ENCODE measurements at places on chromosomes 4 and X.
A peak's percentile ranks its signal among the peaks of the same experiment; 100 is the strongest.

- DNase-seq: peak; percentile 50
These were observed 79.7 kb upstream of the PRSS48 start for GRCh38 chr4:151197247-151197646.

GRCh38 chrX:22365460-22365859 lies 92.7 kb downstream of the CBLL2 start:
- DNase-seq: peak; percentile 47

GRCh38 chrX:129980001-129980401 lies 2.4 kb upstream of the BCORL1 start:
- no peak for DNase-seq

GRCh38 chrX:47182106-47182700 lies 11.4 kb upstream of the UBA1 start:
- no peak for DNase-seq

DNA sequence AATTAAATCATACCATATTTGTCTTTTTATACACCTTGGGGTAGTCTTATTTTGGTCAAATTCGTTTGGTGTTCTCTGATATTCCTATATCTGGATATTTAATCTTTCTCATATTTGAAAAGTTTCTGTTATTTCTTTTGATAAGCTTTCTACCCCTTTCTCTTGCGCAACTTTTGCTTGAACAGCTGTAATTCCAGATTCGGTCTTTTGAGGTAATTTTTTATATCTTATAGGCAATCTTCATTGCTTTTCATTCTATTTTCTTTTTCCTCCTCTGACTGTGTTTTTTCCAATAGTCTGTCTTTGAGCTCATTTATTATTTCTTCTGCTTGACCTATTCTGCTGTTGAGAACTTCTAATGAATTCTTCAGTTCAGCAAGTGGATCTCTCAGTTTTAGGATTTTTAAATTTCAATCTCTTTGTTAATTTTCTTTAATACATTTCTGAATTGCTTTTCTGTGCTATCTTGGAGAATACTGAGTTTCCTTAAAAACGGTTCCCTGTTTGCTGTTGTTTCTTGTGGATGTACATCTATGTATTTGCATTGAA lies 11.3 kb upstream of the MTHFD2L start:
- DNase-seq: no peak

DNA sequence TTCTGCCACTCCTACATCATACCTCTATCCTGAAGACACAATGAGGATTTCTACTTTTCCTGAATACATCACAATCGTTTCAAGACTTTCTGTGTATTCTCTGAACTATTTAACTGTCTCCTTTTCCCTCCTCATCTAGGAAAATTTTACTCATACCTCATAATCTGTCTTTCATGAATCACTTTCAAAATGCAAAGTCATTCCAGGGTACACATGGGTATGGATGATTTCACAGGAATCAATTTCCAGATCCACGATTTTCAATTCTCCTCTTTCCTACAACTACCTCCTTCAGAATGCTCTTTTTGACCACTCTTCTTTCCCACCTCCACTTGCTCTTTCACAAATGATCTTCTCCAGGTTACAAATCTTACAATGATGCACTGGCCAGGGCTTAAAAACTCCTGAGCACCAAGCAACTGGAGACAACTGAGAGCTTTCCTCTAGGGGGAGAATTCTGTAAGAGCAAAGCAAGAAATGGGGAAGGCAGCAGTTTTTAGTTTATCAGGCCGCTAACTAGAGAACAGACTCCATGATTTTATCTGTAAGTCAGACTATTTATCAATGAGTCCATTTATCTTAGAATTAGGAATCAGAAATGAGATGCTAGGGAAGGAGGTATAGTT lies 116.4 kb downstream of the PPP3CA start:
- peak; percentile 7 for DNase-seq

DNA sequence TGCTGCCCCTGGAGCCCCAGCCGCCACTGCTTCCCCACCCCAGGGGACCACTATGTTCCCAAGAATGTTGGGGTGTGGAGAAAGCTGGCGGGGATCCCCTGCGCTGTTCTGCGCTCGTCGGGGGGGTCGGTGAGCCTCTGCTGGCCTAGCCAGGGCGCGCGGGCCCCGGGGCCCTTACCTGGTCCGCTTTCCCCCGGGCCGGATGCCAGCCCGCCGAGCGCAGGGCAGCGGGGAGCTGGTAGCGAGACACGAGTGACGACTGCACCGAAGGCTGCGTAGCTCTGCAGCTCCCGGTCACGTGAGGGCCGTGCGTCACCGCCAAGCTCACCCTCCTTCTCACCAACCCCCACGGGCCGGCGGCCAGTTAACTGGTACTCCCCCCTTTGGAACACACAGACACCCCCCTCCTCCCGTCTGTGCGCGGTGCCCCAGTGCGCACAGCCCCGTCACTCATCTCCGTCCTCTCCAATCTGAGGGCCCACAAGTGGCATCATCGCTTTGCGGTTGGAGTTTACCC lies at the start of gene BEX1:
BEX1 (minus strand) TSS at position 254 of the 517 bp plus-strand sequence. CDS start 897 bp downstream, outside the sequence.
- DNase-seq: no peak

DNA sequence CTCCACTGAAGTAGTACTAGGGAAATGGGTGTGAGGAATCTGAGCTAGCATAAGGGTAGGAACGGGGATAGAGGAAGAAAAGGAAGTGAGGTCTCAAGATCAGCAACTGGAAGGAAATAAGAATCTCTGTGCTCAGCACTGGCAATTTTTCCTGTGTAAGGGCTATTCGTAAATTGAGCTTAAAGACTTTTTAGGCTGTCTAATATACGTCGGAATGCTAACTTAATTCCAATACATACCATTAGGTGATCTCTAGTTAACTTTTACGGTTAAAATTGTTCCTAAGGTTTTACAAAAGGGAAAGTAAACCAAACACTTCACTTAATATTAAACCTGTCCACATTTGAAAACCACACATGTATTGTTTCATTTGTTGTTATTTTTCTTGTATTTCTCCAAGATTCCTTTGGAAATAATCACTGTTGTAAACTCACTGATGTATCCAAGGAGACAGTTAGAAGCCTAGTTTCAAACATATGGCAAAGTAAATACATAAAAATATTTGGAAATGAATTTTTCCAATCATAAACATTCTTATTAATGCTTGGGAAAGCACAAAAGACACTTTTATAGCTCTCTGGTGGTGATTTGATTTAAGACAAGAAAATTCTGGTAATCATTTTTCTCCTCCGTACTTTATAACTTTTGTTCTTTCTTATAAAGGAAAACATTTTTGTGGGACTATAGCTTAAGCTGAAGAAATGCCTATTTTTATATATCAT lies 28.1 kb upstream of the HPGDS start:
- DNase-seq: no peak

GRCh38 chrX:3371163-3371562 lies 24.7 kb upstream of the MXRA5 start:
- no peak for DNase-seq

GRCh38 chrX:136646602-136647239 lies 1.2 kb upstream of the CD40LG start:
- DNase-seq: no peak

- no peak for DNase-seq
These were observed 143.1 kb upstream of the FRMPD4 start for GRCh38 chrX:11995146-11995545.

DNA sequence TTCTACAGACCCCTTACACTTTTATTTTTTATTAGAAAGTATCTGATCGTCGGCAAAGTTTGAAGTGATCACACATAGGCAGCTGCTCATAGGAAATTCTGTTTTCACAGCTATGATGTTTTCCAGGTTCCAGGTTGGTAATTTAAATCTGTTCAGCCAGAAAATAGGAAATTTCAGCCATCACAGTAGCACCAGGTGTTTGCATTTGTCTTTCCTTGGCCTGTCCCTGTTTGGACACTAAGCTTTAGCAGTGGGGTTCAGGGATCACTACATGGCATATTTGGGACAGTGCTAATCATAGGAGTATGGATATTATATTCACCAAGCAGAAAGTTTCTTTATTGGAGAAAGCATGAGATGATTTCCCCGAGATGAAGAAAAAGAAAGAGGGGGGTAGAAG lies 92.9 kb downstream of the ANK2 start:
- no peak for DNase-seq

GRCh38 chr4:135553213-135553612 lies 1351.6 kb upstream of the PABPC4L start:
- DNase-seq: no peak

- DNase-seq: peak; percentile 7
These were observed 55.2 kb downstream of the ELF4 start for GRCh38 chrX:130055103-130055502.

- no peak for DNase-seq
These were observed 14.8 kb upstream of the GPRASP2 start for GRCh38 chrX:102697494-102697893.

DNA sequence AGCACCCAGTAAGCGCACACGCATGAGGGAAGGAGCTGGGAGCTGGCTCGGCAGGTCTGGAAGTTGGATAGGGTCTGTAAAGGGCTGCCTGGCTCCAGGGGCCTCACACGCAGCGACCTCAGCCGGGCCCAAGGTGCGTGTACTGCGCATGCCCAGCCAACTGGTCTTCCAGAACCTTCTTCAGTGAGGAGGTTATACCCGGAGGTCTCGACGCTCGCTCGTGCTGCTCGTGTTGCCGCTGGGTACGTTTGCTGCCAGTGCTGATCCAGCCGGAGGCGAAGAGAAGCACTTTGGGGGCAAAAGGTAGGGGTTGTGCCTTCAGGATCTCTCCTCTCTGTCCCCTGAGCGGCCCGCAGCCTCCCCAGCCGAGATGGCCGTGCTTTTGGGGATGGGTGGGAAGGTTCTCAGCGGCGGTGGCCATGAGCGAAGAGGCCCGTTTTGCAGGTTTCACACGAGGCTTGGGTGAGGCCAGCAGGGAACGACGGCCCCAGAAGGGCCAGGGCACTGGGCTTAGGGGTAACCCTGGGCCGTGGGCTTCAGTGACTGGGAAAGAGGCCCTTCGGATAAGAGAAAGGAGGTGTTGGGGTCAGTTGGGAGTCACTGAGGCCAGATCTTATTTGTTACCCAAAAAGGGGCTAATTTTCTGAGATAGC lies 3.8 kb upstream of the CXCL9 start:
- no peak for DNase-seq

GRCh38 chr4:183639291-183639690 lies 19.7 kb downstream of the RWDD4 start:
- DNase-seq: no peak

- DNase-seq: no peak
These were observed 49.0 kb downstream of the SH2D1A start for GRCh38 chrX:124395145-124395880.

- DNase-seq: no peak
These were observed 32.2 kb upstream of the XPNPEP2 start for GRCh38 chrX:129706400-129707072.

GRCh38 chr4:187027272-187027671 lies 303.6 kb upstream of the FAT1 start:
- no peak for DNase-seq

GRCh38 chr4:123786920-123787319 lies 390.3 kb downstream of the SPRY1 start:
- no peak for DNase-seq

DNA sequence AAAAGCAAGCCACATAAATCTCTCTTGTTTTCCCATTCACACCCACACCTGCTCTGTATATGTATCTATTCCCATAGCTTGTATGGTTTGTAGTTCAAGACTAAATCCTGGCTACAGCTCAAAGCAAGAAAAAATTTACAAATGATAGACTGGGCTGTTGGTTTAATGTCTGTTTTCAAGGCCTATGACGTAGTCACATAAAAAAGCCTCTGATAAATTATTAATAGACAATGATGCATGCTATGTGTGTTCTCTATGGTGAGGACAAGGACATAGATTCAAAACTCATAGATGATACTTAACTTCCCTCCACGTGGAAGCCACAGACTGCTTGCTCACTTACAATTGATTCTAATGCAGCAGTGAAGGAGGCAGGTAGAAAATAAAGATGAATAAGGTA lies 194.0 kb downstream of the LDB2 start:
- DNase-seq: no peak

- DNase-seq: no peak
These were observed 222.1 kb upstream of the RPL34 start for GRCh38 chr4:108398316-108398715.

DNA sequence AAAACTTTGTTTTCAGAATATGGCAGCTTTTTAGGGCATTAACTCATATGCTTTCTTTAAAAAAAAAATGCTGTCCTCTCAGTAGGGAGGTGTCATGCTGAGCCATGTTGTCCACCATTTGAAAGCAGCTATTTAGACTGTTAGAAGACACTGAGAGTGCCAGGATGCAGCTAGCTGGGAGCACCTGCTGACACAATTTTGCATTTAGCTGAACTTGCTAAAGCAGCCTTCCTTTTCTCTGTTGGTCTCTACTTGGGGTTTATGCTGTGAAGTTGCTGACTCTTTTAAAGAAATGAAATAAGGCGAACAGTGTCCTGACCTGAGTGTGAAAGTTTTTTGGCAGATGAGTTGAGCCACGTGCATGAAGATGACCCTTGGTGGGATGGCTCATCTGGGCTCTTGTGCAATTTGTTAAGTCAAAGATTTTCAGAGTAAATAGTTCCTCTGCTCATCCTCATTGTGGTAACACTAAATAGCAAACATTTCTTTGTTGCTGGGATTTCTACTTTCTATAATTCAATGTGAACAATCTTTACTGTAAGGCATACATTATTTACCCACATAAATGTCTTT lies 64.5 kb downstream of the CDS1 start:
- no peak for DNase-seq

DNA sequence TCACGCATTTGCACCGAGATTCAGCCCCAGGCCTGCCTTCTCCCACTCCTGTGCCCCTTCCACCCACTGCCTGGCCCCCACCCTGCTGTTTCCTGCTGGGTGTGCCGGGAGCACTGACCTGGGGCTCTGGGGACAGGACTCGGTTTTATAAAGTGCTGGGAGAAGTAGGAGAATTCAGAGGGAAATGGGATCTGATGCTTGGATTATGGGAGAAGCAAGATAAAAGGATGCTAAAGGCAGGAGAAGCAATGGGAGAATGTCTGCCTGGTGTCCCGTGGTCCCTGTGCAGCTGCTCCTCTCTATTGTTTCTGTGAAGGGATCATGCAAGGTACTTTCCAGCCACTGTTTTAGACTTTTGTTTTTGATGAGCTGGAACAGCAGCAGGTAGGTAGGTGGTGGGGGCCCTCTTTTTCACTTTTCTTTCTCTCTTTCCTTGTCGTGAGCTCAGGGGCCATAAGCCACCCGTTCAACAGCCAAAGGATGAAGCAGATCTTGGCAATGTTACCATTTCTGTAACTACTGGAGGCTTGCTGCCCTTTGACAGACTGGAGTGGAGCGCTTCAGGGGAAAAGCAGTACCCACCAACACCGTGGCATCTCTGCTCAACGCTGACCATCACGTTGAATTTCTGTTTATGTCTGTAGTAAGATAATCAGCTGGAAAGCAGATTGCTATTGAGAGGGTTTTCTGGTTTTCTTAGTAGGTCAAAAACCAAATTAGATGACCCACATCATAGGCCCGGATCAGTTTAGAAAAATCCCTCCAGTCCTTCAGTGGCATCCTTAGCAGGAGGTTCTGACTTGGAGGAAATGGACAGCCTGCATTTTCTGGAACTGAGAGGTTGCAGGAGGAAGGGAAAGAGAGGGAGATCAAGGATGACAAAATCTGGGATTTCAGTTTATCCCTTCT lies 63.8 kb upstream of the ENPP6 start:
- DNase-seq: no peak

DNA sequence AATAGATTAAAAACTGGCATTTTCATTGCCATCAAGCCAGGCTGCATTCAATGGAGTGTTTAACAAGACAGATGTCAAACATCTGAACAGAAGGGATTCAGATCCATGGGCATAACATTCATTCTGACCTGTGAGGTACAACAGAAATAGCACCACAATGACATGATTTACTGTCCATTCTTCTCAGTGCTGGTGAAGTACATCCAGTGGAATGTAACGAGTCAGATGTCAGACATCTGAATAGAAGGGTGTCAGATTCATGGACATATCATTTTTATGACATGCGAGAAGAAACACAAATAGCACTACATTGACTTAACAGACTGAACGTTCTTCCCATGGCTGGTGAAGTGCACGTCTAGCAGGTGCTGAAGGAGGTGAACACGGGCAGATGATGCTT lies 186.4 kb downstream of the PPP4R3C start:
- DNase-seq: no peak
